Astrocyte (in vitro differentiated cells and primary cell): ENCODE measurements at places on chromosomes 6 and 20. TPM values are rescaled to one million over a fixed set of nuclear protein-coding genes. Genes with fewer than 3 reads are reported as not detected.

DNA sequence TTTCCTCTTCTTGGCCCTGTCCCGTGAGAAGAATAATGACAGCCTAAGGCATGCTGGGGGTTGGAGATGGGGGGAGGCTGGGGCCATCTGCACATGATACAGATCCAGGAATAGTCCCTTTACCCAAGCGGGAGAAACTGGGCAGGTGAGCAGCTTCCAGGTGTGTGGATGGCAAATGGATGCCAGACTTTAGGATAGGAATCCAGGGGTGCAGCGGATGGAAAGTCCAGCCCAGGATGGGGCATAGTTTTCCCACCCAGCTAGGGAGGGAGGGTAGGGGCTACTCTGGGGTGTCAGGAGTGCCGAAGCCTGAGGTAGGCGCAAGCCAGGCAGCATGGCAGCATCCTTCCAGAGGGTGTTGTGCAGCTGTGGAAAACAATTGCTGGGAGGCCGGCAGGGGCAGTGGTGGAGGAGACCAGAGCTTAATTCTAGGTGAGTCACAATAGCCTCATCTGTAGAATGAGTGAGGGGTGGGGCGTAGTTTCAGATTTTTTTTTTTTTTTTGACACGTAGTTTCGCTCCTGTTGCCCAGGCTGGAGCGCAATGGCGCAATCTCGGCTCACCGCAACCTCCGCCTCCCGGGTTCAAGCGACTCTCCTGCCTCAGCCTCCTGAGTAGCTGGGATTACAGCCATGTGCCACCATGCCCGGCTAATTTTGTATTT is 15.4 kb upstream of the FAM110A start:
- no peak for DNase-seq

GRCh38 chr6:548091-548490 is 108.8 kb downstream of the HUS1B start:
- DNase-seq = no peak

DNA sequence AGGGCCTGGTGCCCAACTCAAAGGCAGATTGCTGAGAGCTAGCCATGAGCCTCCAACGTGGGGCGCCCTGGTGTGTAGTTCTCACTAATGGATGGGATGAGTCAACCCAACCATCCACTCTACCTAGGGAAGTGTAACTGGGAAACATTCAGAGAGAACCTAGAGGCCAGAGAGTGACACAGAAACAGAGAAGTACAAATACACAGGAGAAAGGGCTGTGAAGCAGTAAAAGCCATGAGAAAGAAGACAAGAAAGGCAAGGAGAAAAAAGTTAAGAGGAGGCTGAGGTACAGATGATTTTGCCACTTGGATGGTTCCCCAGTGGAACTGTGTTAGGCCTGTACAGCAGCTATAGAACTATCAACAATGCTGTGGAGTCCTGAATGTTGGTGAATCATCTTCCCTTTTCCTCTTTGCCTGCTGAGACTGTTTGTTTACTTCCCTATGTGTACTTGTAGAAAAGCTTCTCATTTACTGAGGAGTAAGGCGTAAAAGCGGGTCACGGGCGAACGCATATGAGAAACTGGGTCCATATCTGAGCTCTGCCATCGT is 39.0 kb downstream of the MAN1A1 start:
- no peak for DNase-seq

GRCh38 chr6:125451750-125452149 is 150.0 kb upstream of the HDDC2 start:
- DNase-seq = no peak

DNA sequence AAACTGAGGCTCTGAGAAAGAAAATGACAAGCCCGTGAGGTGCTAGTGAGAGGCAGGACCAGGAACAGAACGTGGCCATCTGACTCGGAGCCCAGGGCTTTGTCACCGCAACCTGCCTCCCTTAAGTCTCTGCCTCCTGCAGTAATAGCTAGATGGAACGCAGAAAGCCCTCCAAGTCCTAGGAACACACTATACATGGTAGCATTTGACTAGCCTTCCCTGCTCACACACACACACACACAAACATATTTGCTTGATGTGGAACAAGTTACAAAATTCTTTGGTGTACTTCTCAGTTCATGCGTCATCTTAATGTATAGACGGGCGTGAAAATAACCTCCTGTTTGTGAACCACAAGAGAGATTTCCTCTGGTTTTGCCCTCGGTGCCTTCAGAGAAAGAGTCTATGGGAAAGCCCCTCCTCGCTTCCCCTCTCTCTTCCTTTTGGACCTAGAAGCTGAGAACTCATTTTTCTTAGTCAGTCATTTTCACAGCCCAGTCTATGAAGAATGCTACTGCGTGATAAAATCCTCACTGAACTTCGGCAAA is 38.8 kb downstream of the C6orf52 start:
- DNase-seq = no peak

- DNase-seq = peak; percentile 67
Measured at GRCh38 chr20:44494266-44494665, 18.6 kb downstream of the TTPAL start.

DNA sequence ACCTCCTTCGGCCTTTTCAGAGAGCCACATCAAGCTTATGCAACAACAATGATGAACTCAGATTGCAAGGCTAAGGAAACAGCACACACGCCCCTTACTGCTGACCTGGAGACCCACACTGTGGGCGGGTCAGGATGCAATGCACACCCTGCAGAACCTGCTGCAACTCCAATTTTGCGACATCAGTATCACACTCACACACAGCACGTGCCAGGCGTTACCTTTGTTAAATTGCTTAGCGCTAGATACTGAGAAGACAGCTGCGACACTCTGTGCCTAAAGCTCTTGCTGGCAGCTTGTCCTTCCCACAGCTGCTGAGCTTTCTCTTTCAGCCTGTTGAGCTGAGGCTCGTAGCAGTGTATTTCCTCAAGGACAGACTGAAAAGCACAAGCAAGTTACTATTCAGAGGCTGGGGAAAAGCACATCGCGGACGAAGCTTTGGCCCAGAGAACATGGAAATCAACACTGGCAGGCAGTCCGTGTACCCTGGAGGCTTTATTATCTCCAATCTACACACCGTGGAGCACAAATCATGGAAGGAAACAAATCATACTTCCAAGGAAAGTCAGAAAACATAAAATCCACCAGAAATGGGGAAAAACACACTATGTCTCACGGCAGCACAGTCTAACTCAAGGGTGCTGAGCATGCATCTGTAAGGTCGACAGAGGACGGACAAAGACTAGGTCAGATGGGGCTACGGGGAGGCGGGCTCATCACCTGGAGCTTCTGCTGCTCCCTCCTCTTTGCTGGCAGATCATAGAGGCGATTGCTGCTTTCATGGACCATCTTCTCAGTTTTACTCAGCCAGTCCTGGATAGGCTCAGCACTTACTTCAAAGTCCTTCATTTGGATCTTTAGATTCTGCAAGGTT is 268.2 kb downstream of the SYNE1 start:
- DNase-seq = no peak

- DNase-seq = peak; percentile 28
Measured at GRCh38 chr6:155121699-155122098, 126.6 kb downstream of the TIAM2 start.

GRCh38 chr6:116316772-116317467 is 37.2 kb upstream of the TSPYL1 start:
- no peak for DNase-seq

DNA sequence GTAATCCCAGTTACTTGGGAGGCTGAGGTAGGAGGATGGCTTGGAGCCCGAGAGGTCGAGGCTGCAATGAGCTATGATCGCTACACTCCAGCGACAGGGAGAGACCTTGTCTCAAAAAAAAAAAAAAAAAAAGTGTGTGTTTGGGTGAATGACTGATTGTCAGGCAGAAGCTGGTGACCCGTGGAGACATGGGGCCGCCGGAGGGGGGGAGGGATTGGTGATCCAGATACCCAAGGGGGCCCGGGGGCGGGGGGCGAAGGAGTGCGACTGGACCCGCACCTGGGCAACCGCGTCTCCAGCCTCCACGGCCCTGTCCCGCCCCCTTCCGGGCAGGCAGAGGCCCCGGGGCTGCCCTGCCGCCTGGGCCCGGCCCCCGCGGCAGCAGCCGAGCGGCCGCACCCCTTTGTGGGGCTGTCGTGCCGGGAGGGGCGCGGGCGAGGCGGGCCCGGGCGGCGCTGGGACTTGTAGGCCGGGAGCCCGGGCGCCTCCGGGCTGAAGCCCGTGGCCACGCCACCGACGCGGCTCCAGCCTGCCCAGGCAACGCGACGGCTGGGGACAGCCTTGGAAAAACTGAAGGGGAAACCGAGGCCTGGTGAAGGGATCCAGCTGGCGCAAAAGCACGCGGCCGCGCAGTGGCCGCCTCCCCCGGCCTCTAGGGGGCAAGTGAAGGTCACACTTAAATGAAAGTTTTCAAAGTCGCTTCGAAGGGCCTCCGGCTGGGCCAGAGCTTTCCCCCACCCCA is 2.1 kb upstream of the RBM38 start:
- DNase-seq = peak; percentile 41

DNA sequence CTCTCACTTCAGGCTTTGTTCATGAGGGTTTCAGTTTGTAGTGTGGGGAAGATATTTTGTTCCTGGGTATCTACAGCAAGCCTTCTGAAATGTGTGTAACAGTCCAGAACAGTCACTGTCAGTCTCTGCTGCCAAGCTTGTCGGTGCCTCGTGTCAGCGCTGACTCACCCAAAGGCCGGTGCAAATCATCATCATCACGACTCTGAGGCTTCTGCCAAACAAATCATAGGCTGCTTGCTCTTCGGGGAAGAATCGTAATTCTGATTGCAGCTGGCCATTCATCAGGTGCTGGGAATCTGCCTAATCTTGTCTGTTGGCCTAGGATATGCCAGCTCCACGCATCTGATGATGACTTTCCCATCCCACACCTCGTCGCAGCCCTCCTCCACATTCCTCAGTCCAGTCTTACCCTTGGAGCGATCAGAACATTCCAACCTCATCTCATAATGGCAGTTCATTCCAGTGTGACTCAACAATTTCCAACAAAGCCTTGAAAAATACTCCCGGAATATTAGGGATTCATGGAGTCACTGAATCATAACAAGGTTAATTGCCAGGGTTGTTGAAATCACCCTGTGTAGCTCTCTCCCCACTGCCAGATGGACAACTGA is 40.9 kb downstream of the ALDH8A1 start:
- DNase-seq = peak; percentile 100

Gene FAM210B
- total RNA-seq = 40.5 and 46.3 TPM in 2 replicates

Gene SAMD5
- total RNA-seq = 0.36 and 0.93 TPM in 2 replicates

Gene FAXC
- total RNA-seq = 7.4 and 9.9 TPM in 2 replicates

Gene RGS17
- total RNA-seq = 3.4 and 3.7 TPM in 2 replicates
